NCI-H2081 (cell line): ENCODE measurements at places on chromosomes 3 and 15.

DNA sequence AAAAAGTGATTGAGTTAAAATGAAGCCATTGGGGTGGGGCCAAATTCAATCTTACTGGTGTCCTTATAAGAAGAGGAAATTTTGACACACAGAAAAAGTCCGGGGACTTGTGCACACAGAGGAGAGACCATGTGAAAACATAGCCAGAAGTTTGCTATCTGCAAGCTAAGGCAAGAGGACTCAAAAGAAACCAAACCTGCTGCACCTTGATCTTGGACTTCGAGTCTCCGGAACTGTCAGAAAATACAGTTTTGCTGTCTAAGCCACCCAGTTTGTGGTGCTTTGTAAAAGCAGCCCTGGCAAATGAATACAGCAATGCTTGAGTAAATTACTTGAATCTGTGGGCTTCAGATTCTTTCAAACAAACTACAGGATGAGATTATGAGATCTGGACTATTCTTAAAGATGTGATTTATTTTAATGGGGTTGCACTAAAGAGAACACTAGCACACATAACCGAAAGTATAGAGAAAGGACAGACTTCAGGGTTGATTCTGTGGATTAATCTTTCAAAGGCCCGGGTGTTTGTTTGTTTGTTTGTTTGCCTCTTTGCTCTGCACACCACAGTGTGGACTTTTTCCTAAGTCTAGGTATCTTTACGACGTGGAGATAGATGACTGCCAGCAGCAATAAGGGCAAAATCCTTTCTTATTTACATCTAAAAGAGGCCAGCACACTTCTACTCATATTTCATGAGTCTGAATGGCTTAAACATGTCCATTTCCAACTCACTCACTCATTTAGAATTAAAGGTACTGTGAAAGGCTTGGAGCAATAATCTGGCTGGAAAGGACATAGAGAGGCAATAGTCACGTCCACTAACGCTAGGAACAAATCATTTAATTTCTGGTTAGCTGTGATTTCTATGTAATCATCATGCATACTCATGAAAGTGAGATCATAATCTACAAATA lies 53.9 kb upstream of the SSR3 start:
- DNase-seq = no peak

DNA sequence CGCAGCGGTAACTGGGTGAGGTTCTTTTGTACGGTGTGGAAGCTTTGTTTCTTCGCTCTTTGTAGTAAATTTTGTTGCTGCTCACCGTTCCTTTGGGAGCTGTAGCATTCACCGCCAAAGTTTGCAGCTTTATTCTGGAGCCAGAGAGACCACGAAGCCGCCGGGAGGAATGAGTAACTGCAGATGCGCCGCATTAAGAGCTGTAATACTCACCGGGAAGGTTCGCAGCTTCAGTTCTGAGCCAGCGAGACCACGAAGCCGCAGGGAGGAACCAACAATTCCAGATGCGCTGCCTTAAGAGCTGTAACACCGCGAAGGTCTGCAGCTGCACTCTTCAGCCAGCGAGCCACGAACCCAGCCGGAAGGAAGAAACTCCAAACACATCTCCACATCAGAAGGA lies 56.0 kb upstream of the DYNC1LI1 start:
- DNase-seq = no peak

DNA sequence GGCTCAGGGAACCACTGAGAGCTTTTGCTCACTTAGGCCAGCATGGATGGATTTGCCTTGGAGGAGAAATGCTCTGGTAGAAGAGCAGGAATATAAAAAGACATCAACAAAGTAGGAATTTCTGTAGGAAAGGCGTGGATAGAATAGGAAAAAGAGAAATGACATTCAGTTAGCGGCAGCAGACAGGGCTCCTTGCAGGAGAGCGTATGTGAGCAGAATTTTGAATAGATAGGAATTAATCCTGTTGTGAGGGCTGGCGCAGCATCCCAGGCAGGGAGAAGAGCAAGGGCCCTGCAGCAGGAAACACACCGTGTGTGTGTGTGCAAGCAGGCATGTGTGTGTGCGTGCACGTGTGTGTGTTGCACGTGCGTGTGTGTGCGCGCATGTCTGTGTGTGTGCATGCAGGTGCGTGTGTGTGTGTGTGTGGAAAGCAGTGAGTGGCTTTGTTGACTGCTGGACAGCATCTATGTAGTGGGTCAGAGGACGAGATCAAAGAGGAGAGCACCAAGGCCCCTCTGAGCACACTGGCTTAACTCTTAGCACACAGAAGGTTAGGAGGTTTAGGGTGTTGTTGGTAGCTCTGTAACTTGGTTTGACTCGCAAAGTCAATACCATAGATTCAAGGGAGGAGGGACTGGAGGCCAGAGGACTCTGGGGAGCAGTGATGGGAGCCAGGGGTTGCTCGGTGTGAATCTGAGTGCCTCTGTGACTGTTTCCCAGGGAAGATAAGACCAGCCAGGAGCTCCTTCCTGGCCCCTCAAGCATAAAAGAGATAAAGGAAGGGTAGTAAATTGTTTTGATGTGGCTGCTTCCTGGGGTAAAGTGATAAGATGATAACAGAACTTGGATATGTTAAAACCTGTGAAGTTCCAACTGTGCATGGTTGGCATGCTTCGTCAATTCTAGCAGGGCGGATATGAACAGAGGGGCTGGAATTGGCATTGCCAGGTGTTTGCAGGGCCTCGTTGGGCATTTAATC lies 639.5 kb downstream of the NR2F2 start:
- DNase-seq = no peak

DNA sequence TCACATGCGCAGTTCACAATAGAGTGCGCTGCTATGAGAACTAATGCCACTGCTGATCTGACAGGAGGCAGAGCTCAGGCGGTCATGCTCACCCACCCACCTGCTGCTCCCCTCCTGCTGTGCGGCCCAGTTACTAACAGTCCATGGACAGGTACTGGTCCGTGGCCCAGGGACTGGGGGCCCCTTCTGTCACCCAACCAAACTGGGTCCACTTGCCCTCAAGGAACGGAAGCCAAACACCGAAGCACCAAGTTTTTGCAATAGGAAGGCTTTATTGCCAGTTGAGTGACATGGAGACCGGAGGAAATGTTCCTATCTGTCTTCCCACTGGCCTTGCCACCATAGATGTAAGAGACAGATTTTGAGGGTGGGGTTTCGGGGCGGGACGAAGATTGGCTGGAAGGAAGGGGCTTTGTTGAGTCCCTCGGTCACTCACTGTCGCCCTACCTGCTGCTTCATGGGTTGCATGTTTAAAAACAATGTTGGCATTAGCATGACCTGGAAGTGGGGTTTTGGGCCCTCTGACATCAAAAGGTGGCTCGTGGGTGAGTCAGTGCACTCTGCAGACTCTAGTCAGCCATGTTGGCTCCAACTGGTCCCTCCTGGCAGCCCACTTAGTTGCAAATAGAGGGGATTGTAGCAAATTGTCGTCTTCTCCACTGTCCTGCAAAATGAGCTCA lies 141.0 kb downstream of the TJP1 start:
- no peak for DNase-seq

DNA sequence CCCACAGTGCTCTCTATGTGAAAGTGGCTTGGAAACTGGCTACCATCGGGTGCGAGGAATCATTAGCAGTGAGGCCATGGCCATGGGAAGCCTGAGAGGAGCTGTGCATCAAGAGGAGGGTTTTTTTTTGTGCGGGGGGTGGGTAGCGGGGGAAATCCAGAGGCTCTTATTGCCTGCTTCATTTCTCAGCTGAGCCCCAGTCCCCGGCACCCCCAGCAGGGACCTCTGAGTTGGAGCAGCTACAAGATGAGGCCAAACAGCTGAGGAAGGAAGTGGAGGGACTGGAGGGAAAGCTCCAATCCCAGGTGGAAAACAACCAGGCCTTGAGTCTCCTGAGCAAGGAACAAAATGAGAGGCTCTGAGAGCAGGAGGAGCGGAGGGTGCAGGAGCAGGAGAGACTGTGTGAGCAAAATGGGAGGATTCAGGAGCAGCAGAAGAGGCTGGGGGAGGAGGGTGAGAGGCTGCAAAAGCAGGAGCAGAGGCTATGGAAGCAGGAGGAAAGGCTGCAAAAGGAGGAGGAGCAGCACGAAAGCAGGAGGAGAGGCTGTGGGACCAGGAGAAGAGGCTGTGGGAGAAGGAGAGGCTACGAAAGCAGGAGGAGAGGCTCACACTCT lies 76.7 kb downstream of the ADAMTS7 start:
- DNase-seq = no peak

DNA sequence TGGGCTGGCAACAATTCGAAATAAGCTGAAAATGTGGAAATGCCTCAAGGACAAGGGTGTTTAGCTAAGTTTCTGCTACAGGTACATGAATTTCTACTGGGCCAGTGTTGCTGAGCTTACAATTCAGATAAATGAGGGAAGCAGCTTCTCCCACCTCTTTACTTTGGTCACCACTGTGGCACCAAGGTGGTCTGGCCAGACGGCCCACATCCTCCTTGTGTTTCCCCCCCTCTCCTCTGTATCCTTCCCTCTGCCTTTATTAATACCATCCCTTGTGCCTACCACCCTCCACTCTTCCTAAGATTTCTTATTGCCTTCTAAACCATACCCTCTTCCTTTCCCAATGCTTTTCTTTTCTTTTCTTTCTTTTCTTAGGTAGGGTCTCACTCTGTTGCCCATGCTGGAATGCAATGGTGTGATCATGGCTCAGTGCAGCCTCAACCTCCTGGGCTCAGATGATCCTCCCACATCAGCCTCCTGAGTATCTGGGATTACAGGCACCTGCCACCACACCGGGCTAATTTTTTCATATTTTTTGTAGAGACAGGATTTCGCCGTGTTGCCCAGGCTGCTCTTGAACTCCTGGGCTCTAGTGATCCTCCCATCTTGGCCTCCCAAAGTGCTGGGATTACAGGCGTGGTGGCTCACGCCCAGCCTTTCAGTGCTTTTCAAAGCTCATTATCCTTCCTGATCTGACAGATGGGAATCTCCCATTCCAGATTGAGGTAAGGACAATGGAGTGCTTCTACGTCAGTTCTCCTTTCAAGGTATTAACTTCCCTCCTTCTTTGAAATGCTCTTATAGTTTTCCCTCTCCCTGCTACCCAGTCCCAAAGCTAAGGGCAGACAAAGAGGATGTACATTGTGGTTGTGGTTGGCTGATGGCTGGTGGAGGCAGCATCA lies 14.8 kb downstream of the ANXA2 start:
- DNase-seq = no peak

- DNase-seq = no peak
Measured at GRCh38 chr3:189664311-189664710, 33.1 kb downstream of the TP63 start.

GRCh38 chr3:151867666-151868065 lies 5.8 kb upstream of the SUCNR1 start:
- no peak for DNase-seq

GRCh38 chr15:60779718-60780503 lies 301.0 kb upstream of the ICE2 start:
- no peak for DNase-seq

DNA sequence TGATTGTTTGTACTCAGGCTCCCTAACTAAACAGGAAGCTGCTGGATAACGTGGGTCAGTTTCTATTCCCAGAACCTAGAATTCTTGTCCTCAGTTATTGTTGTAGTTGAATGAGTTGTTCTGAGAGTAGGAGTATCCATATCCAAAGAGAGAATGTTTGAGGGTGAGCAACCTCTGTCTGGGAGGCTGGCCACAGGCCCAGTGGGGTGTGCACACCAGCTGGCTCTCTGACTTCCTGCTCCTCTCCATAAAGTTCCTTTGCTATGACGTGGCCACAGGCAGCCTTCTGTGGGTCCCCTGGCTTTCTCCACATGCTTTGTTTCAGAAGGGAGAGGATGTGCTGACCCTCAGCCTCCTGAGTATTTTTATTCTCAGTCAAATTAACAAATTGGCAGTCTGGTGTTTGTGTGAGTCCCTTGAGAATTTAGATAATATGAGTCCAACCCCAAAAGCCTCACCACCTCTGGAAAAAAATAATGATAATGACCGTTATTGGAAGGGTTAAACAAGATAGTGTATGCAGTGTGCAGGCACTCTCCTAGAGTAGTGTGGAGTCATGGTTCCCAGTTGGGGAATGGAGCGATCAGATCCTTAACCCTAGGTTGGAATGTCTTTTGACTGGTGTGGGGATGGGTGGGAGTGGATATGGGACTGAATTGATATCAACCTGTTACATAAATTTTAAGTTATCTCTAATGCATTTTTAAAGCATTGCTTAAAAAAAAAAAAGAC lies 47.6 kb upstream of the MED12L start:
- no peak for DNase-seq

- DNase-seq = no peak
Measured at GRCh38 chr3:71462586-71462985, 120.9 kb downstream of the FOXP1 start.

GRCh38 chr3:113829576-113830354 lies 8.8 kb upstream of the GRAMD1C start:
- no peak for DNase-seq

GRCh38 chr3:44995142-44995770 lies 19.2 kb downstream of the EXOSC7 start:
- DNase-seq = peak; percentile 31

DNA sequence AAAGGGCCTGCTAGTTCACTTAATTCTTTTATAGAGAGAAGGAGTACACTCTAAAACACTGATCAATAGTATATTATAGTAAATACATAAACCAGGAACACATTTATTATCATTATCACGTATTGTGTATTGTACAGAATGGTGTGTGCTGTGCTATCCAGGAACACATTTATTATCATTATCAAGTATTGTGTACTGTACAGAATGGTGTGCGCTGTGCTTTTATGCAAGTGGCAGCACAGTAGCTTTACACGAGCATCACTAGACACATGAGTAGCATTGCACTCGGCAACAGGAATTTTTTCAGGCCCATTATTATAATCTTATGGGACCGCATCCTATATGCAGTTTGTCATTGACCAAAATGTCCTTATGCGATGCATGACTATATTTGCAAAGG lies 20.9 kb upstream of the MUC20 start:
- DNase-seq = no peak

GRCh38 chr3:139465636-139466035 lies 10.7 kb downstream of the RBP2 start:
- no peak for DNase-seq

GRCh38 chr3:107619549-107619948 lies 96.8 kb downstream of the BBX start:
- no peak for DNase-seq

DNA sequence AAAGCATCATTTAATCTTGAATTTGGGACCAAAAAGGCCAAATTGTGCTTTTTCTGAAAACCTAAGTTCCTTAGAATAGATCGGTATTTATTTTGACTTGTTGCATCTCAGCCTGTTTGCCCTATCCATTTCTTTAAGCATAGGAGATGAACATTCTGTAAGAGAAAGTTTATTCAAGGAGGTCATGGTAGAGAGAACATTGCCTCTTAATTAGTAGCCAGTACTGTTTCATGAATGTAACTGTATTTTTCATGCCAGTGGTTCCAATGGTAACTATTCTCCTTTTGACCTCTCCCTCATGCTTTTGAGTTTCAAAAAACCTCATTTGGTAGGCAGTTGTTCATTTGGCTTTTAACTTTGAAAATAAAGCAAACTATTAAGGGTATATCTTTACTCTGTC lies 55.4 kb downstream of the ARMC8 start:
- DNase-seq = no peak
